Stimulated activated CD8-positive, alpha-beta memory T cell treated with anti-CD3 and anti-CD28 coated beads, Interleukin-4, amount 100 ng/mL, for 4 hours (primary cell): ENCODE measurements at places on chromosomes 16 and 17.

DNA sequence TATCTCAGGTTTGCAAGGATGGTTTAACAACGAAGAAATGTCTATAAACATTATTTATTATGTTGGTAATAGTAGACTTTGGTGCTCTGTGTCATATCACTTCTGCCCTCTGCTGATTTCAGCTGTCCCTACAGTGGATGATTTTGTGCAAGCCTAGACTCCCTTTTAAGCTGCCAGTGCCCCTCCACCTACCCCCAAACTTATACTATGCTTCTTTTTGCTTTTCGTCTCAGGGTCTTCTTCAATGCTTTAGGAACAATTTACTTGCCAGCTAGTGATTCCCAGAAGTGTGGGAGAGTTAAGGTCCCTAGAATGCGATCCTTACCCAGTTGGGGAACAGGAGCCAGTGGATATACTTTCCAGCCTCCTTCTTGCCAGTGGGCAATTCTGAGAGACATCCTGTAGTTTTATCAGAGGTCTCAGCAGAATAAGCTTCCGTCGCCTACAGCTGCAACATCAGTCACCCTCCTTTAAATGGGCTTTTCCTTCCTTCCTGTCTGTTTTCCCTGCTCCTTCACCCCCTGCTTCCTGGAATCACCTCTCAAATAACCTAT is 4.1 kb downstream of the ICAM2 start:
- no peak for DNase-seq

GRCh38 chr17:75338335-75338734 is 49.1 kb upstream of the SLC25A19 start:
- DNase-seq, result no peak

DNA sequence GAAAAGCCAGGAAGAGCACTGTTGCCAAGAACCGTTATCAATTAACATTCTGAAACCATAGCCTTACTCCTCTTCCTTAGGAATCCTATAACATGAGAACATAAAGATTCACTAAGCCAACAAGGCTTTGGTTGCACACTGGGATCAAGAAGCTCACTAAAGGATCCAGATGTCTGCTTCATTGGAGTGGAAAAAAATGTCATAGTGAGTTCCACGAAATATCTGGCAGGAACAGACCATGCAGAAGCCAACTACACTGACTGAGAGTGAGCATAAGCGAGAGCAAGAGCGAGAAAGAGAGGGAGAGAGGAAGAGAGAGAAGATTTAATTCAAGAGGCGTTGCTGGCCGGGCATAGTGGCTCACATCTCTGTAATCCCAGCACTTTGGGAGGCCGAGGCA is 13.4 kb upstream of the MEIOC start:
- DNase-seq, result no peak

DNA sequence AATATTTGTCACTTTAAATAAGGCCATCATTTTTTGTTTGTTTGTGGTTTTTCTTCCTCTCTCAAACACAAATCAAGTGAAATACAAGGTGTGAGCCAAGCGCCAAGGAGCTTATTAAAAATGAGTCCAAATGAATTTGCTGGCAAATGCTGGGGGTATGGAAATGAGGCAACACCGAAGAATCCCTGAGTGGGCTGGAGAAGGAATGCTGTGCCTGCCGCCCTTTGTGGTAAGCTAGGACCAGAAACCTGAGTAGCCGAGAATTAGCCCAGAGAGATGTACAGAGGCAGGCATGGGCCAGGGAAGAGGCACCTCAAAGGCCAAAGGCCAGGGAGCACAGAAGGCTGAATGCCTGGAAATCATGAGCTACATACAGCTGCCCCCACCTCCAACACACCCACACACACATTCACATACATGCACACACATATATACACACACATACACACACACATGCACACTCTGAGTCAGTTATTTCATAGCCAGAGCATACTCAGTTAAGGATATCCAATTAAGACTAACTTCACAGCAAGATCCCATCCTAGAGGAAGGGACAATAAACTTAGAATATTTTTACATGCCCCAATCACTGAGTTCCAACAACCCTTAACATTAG is 266.1 kb upstream of the DYNLRB2 start:
- no peak for DNase-seq

DNA sequence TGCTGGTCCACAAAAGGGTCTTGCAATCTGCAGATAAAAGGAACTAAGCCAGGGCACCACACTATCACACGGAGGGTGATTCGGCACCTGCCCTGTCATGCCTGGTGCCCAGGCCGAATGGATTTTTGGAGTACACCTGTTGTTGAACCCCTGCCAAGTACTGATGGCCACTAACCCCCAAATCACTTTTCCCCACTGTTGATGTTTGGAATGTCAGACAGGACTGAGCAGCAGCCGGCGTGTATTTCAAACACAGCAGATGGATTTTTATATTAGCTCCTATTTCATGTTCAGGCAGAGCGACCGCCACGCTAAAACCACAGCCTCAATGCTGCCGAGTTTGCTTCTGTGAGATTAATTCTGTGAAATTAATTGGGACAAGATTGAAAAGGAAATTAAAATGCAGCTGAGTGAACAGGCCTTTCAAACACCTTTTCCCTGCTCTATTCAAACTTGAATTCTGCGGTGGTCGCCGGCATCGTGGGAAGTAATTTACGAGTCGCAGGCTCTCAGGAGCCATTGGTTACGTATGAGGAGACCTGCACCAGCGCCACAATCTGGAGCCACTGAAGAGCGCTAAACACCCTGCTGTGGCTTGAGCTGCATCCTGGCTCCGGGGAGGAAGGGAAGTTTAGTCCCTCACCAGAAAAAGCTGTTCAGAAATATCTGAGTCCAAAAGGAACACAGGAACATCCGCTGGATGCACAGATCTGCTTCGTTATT is 48.5 kb downstream of the SNX11 start:
- no peak for DNase-seq

GRCh38 chr16:5024632-5025031 is 9.1 kb downstream of the NAGPA start:
- DNase-seq, result no peak

- DNase-seq, result no peak
These were observed 37.7 kb upstream of the ALDH3A2 start for GRCh38 chr17:19610879-19611278.

DNA sequence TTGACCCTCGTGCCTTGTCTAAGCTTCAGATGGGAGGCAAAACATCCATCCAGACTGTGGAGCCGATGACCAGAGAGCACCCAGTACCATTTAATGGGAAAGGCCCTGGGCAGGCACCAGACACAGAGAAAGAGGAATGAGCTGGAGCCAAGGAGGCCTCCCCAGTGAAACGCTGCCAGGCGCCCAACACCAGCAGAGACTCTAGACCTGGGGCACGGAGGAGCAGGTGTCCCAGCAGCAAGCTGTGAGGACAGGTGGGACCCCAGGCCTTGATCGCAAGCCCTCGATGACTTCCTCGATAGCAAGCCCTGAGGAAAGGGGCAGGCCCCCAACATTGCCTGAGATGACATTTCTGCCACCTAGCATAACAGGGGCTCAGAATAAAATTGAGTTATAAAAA is 62.2 kb upstream of the SIAH1 start:
- no peak for DNase-seq

GRCh38 chr17:66966704-66967418 is 2.4 kb downstream of the CACNG4 start:
- DNase-seq, result no peak

- no peak for DNase-seq
These were observed 3.6 kb upstream of the HS3ST3B1 start for GRCh38 chr17:14297161-14297851.

DNA sequence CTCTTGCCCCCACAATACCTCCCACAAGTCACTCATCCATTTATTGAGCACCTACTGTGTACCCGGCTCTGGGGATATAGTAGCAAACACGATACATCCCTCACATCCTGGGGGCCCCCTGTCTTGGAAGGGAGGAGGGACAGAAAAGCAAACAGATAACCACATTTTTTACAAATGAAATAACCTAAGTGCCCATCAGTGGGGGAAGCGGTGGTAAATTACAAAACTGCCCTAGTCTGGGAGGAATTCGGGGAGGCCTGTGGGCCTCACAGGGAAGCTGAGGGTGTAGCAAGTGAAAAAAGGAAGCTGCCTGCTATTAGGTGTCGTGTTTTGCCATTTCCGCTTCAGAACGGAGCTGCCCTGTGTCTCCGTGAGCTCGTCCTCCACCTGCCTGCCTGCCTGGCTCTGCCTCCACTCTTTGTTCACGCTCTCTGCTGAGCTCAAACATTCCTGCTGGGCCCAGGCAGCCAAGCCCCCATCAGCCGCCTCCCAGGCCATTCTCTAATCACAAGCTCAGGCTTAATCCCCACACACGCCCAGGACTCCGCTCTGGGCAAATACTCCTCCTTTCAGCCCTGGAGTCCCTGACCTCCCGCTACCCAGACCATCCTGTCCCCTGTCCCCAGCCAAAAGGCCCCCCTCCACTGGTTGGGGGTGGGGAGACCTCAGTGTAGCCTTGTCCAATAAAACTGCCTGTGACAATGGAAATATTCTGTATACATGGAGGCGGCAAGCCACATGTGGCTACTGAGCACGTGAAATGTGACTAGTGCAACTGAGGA is 10.2 kb upstream of the SEC14L5 start:
- DNase-seq, result no peak

GRCh38 chr16:54623636-54624035 is 307.0 kb upstream of the IRX5 start:
- DNase-seq, result no peak

DNA sequence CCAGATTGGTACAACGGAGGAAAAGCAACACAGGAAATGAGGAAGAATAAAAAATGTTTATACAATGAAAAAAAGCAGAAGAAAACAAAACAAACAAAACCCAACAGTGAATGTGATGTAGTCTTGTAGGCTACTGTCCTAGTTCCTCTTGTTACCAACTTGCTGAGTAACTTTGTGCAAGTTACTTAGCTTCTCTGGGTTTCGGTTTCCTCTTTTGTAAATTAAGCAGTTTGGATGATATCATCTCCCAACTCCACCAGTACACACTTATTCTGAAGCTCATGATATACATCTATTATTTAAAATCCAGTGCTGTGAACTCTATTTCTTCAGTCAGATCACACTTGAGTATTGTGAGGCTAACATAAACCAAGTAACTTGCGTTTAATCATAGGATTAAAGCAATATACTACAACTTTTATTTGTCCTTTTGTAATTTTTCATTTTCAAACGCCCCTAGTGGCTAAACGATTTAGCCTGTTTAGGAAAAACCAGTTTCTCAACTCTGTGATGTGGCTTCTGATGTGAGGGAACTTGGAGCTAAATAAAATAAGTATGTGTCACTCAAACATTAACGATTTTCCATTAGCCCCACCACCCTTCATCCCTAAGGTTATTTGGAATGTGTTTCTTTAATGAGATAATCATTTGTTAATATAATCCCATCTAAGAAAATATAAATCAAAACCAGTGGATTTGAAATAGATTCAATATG is 1.4 kb upstream of the UNK start:
- no peak for DNase-seq

- no peak for DNase-seq
These were observed 45.0 kb downstream of the RHOT1 start for GRCh38 chr17:32187271-32187670.

- no peak for DNase-seq
These were observed 27.5 kb downstream of the GGA2 start for GRCh38 chr16:23482778-23483177.

DNA sequence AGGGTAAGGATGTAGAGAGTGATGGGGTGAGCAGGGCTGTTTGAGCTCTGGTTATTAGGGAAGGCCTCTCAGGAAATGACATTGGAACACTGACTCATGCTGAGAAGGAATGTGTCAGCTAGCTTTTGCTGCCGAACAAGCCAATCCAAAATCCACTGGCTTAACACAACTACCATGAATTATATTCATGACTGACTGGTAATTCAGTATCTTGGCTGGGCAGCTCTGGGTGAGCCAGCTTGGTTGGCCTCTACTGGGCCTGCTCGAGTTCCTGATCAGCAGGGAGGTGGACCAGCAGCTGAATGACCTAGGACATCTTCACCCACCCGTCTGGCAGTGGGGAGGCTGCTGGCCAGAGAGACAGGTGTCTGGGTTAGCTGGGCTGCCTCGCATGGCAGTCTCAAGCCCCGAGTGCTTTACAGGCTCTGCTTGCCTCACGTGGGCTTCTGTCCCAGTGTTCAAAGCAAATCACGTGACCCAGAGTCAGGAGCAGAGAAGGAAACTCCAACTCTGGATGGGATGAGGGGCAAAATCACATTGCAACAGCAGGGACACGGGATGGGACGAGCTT is 209.4 kb downstream of the KATNIP start:
- no peak for DNase-seq

DNA sequence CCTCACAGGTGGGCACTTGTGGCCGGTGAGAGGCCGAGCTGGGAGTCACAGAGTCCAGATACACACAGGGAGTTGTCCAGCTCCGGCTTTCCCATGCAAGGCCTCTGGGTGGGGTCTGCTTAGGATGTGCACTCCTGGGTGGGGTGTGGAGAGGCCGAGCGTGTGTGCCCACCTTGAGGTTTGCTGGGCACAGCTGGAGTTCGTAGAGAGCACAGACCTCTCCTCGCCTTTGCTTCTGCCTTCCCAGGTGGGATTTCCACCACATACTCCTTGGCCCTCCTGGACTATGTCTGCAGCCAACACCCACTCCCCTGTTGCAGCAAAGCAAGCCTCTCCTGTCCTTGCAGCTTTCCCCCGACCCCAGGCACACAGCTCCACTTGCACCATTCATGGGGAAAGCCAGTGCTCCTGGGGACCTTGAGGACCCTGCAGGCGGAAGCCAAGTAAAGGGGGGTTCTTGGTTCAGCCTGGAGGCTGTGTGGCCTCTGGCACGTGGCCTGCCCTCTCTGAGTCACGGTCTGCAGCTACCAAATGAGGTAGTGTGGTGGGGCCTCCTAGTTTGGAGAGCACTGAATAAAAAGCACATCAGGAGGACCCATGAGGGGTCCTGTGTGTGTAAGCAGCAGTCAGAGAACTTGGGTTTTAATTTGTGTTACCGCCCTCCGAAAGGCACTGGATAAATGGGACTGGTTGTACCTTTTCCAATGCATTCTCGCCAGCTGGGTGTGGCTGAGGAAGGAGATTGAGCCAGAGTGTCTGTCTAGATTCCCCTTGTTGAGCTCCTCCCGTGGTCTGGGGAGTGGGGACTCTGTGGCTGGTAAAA is 31.5 kb downstream of the MPRIP start:
- no peak for DNase-seq

GRCh38 chr17:7029659-7030058 is 6.2 kb upstream of the SLC16A13 start:
- DNase-seq, result no peak

DNA sequence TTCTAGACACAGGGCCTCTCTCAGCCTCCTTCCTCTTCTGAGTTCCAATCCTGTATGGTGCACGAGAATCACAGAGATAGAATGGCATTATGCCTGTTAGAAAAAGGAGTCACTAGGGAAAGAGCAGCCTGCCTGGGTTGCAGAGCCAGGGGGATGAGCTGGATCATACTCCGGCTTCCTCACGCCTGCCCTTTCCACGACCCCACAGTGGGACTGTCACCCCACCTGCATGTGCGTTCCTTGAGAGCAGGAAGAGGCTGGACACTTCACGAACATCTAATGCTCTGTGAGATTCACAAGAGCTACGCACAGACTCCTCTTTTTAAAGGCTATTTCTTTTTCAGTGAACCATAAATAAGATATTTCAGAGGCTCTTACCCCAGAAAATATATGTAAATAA is 54.8 kb downstream of the N4BP1 start:
- DNase-seq, result no peak

GRCh38 chr17:3925684-3926485 is 9.6 kb upstream of the P2RX1 start:
- DNase-seq, result no peak

- DNase-seq, result peak; percentile 2
These were observed at the start of gene LRRC75A for GRCh38 chr17:16491703-16492612. TSS of gene LRRC75A (minus strand) at chr17:16492193. CDS start at chr17:16491990, 203 bp downstream.

GRCh38 chr17:44502598-44503146 is 534 bp downstream of the GPATCH8 start:
- DNase-seq, result peak; percentile 8

- no peak for DNase-seq
These were observed 1.8 kb downstream of the COG1 start for GRCh38 chr17:73194514-73195222.

GRCh38 chr17:31722251-31723056 is 136.6 kb downstream of the COPRS start:
- no peak for DNase-seq
